ENCODE measurements at places on chromosomes 4 and X. TPM values are rescaled to one million over a fixed set of nuclear protein-coding genes. Genes with fewer than 3 reads are reported as not detected.
A peak's percentile ranks its signal among the peaks of the same experiment; 100 is the strongest.

GRCh38 chr4:169774466-169775445, 17.0 kb upstream of the HPF1 start:
- DNase-seq: peak; percentile 29

DNA sequence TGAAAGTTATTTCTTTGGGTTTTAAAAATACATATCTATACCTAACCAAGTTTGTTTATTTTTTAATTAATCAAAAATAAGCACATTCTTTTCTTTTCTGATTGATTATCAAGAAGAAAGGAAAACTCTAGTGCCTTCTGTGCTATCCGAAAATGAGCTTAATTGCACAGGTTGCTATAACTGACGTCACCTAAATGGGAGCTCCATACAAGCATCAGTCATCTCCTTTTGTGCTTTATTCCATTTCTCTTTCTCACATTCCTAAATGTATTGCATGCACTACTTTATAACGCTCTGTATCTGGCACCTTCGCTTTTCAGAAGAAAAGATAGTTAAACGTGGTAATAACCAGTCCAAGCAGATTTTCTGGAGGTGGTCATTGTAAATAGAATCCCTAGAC, 675.0 kb downstream of the STPG2 start:
- no peak for DNase-seq

- DNase-seq: no peak
Measured at GRCh38 chrX:149458586-149458985, 46.5 kb downstream of the IDS start.

DNA sequence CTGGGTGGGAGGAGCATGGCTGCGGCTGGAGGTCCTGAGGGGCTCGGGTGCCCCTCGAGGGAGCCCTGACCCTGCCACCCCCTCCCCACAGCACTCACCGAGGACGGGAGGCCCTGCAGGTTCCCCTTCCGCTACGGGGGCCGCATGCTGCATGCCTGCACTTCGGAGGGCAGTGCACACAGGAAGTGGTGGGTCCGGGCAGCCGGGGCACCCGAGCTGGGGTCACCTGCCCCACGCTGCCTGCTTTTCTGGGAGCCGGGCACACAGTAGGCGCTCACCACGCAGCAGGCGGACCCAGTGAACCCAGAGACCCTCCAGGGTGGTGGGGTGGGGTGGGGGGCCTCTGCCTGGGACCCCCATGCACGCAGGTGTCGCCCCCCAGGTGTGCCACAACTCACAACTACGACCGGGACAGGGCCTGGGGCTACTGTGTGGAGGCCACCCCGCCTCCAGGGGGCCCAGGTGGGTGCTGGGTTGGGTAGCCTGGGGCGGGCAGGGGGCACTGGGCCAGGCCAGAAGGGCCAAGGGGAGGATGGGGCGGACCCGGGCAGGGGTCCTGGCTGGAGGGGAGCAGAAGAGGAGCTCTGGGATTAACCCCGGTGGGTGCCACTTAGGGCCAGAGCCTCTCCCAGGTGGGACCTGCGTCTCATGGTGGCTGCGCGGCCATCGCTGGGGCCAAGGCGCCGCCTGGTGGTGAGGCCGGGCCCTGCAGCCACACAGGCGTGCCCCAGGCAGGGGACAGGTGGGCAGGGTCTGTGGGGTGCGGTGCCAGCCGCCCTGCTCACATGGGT, 1.4 kb downstream of the HGFAC start:
- DNase-seq: peak; percentile 75

DNA sequence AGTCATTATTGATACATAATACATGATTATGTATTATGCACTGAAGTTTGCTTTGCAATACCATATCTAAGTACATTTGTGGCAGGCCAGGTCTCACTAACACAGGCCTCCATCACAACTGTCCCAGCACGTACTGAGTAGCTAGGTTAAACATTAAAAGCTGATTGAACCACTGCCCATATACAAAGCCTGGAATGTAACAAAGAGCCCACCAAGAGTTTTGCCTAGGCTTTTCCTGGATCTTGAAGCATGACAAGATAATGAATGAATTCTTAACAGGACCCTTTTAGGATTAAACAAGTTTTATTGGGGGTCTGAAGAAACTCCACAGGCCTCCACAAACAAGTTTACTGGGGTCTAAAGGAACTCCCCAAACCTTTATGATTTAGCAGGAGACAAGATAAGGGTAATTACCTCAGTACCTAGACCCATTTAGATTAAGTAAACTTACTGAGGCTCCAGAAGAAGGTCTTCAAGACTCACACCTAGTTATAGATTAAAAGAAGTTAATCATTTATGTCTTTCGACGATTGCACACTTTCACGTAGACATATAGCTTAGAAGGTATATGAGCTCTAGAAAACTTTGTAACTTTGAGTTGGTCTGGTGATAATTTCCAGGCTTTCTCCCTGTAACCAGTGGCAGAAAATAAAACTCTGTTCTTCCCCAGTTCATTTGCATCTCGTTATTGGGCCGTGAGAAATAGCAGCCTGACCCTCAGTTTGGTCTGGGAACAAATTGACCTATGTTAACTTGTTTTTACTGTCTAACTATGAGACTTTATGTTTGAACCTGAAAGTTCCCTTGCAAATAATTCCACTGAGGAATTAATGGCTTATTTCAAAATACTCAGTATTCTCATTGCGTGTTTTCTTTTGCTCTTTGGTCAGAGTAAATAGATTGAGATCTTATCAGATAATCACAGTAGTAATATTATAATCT, 84.8 kb downstream of the PHEX start:
- no peak for DNase-seq

GRCh38 chr4:63901304-63901703, 507.9 kb downstream of the TECRL start:
- DNase-seq: no peak

DNA sequence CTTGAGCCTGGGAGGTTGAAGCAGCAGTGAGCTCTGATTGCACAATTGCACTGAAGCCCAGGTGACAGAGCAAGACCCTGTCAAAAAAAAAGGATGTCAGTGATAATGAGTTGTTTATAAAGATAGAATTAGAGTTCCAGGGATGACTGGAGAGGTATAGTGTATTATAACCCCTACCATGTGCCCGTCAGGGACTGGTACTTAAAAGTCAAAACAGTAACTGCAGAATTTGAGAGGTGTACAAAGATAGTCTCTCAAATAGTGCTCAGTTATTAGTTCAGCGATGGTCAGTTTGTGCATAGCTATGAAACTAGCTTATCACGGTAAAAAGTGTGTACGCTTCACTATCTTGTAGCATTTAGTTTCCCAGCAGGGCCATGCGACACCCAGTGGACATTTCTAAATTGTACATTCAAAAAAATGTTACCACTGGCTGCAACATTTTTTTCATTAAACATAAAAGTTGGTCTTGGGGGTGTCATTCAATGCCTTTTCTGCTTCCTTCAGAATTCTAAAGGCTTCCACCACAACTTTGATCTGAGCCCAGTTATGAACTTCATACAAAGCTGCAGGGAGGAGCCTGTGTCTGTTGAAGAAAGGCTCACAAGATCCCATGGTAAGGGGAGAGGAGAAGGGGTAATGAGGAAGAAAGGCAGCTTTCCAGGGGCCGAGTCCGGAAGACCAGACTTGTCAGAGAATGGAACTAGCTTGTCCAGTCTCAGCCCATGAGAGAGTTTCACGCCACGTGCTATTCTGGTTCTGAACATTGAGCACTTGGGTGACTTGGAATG, 9.2 kb upstream of the GYG2 start:
- DNase-seq: peak; percentile 8

DNA sequence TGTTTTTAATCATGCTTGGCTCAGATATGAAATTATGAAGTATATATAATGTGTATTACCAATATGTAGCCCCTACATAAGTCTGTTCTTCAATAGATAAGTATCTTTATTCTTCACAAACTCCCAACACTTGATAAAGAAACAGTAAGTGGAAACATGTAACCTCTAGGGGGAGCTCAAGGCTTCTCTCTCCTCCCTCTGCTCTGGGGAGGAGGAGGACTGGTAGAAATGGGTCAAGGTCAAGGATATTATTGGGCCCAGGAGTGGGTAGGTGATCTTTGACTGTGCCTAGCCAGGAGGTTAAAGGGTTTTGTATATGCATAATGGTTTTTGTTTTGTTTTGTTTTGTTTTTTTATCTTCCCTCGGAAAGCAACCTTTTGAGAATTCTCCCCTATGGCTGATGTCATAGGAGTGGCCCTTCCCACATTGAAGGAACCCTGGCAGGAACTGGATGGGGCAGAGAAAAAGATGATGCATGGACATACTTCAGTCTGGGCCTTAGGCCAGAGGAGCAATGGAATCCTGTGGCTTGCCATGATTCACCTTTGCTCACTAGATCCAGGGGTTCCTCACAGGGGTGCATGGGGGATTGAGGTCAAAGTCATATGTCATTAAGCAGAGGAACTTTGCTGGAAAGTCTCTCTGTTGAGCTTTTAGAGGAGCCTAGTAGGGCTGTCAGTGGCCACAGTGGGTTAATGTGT, 460.3 kb downstream of the MID1IP1 start:
- DNase-seq: peak; percentile 15

DNA sequence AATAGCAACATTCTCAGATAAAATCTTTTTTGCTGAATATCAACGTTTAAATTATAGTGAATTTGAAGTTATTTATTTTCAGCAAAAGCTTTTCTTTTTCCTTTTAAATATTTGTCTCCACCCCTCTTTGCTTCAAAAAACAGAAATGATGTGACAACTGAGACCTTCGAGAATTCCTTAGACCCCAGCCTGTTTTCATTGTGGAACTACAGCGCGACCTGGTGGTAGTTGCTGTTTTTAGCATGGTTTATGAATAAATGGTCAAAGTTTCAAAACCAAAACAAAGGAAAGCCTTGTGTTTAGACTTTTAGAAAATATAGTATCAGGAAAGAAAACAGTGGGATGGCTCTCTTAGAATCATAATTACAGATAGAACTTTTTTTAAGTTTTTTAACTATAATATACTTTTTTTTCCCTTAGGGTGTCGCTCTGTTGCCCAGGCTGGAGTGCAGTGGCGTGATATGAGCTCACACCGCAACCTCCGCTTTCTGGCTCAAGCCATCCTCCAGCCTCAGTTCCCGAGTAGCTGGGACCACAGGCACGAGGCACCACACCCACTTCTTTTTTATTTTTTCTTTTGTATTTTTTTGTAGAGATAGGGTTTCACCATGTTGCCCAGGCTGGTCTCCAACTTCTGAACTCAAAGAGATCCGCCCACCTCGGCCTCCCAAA, 26.8 kb upstream of the TMEM184C start:
- DNase-seq: peak; percentile 60

- no peak for DNase-seq
Measured at GRCh38 chr4:154564311-154564710, 1.5 kb downstream of the FGB start.

DNA sequence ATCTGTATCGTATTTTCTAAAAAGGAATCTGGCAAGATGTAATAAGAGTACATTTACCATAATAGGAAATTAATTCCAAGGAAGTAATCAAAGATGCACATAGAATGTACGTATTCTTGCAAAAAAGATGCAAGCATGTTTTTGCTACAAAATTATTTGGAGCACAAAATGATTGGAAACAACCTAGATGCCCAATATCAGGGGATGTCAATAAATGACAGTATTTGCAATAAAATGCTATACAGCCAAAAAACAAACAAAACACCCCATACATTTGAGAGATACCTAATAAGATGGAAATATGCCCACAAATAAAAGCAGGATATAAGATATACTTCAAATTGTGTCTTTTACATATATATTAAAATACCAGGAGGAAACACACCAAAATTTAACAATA, 29.3 kb upstream of the MAML3 start:
- DNase-seq: no peak

GRCh38 chr4:113435893-113436292, 325.6 kb downstream of the CAMK2D start:
- peak; percentile 36 for DNase-seq

- no peak for DNase-seq
Measured at GRCh38 chr4:90603540-90603939, 476.3 kb downstream of the CCSER1 start.

GRCh38 chrX:124250835-124251437, 81.5 kb upstream of the TEX13D start:
- DNase-seq: no peak

DNA sequence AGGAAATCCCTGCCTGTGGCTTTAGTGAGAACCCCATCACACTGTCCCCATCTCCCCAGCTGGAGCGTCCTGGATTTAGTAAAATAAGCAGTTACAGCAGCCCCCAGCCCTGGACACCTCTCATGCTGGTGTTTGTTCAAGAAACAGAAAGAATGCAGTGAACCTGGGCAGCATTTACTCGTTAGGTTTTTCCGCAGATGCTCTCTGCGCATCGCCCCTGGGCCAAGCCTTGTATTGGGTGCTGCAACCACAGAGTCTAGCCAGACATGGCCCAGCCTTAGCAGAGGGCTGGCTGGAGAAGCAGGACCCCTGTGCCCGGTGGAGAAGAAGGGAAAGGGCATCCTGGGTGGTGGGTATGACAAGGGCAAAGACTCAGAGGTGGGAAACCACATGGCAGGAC, 136.3 kb upstream of the PSAPL1 start:
- no peak for DNase-seq

GRCh38 chr4:105896461-105896942, 1.2 kb downstream of the NPNT start:
- DNase-seq: no peak

- DNase-seq: no peak
Measured at GRCh38 chr4:101419336-101420135, 72.2 kb upstream of the PPP3CA start.

DNA sequence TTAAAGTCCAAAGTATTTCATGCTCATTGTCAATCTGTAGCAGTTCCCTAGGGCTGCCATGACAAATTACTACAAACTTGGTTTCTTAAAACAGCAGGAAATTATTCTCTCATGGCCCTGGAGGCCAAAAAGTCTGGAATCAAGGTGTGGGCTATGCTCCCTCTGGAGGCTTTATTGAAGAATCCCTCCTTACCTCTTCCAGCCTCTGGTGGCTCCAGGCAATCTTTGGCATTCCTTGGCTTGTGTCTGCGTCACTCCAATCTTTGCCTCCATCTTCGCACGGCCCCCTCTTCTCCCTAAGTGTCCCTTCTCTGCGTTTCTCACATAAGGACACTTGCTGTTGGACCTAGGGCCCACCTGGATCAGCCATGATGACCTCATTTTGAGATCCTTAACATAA, 170.4 kb downstream of the SMIM20 start:
- no peak for DNase-seq

- no peak for DNase-seq
Measured at GRCh38 chr4:119825696-119826095, 197.1 kb upstream of the PDE5A start.

DNA sequence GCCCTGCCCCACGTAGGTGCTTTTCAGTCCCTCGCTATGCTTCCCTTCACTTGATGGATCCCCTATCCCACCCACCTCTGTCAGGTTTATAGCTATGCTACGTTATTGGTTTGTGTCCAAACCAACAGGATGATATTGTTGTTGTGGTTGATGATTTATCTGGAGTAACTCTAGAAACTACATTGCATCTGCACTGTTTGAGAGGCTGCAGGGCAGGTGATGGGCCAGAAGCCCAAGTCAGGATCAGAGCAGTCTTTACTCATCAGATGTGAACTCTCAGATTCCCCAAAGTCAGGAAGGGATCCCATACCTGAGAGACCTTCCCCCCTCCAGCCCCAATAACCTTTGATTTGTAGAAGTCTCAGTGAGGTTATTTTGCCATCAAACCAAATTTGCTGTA, 34.7 kb downstream of the ARX start:
- DNase-seq: no peak

XKRX gene
- 0.45 TPM for total RNA-seq

CENPVL2 gene
- total RNA-seq: not detected

DOK7 gene
- not detected for total RNA-seq

FAM9C gene
- total RNA-seq: not detected

APELA gene
- not detected for total RNA-seq
